ENCODE measurements at places on chromosomes 6 and 20.

DNA sequence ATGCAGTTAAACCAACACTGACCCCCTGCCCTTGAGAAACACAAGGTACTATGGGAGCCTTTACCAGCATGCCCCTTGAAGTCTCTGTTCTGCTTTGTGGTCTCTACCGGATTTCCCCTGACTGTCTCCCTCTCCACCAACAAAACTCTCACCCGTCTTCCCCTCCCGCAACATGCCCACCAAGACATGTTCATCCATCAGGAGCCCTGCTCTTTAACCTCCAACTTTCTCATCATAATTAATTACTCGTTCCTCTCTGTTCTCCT lies 1.1 kb downstream of the ZNF165 start:
- DNase-seq = no peak

- no peak for DNase-seq
Observed at GRCh38 chr6:155088856-155089255, 93.7 kb downstream of the TIAM2 start.

- no peak for DNase-seq
Observed at GRCh38 chr6:158672726-158673125, 22.9 kb downstream of the SYTL3 start.

GRCh38 chr6:88137915-88138314 lies 28.2 kb downstream of the CNR1 start:
- no peak for DNase-seq

DNA sequence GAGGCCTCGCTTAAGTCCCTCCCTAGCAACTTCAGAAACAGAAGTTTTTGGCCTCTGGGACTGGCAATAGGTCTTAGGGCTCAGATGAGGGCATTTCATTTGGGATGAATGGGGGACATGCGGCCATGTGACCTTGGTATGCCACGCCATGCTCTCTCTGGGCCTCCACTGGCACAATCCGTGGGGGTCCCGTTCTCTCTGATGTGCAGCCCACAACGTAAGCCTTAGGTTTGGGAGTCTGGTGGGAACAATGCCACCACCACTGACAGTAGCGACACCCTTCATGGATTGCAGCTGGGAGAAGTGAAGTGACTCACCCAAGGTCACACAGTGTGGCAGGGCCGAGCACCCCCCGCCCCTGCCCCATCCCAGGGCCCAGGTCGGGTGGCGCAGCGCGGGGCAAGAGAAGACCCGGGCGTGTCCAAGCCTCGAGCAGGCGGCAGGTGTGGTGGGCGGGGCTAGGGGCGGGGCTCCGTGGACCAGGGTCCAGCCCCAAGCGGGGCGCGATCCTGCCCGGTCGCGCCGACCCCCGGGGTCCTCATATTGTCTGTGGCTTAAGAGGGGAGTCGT lies 864 bp upstream of the CEBPB start:
- DNase-seq = no peak

GRCh38 chr6:122363769-122364483 lies 35.5 kb upstream of the HSF2 start:
- DNase-seq = no peak

DNA sequence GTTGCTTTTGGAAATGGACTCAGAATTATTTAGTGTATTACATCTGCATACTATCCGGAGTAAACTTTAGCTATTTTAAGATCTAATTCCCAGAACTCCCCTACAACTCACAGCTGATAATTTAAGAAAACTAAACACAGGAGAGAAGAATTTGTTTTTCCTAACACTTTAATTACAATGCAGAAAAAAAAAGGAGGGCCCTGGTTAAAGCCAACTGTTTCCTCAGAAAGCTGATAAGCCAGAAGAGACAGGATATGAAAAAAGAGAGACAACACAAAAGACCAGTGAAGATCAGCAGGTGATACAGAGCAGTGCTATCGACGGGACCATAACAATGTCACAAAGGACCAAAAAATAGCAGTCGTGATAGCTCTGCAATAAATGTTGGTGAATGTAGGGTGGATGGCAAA lies 5.8 kb downstream of the IFNGR1 start:
- no peak for DNase-seq

- no peak for DNase-seq
Observed at GRCh38 chr6:145406783-145407182, 328.5 kb downstream of the EPM2A start.

- DNase-seq = no peak
Observed at GRCh38 chr6:15854826-15855710, 192.2 kb upstream of the DTNBP1 start.

DNA sequence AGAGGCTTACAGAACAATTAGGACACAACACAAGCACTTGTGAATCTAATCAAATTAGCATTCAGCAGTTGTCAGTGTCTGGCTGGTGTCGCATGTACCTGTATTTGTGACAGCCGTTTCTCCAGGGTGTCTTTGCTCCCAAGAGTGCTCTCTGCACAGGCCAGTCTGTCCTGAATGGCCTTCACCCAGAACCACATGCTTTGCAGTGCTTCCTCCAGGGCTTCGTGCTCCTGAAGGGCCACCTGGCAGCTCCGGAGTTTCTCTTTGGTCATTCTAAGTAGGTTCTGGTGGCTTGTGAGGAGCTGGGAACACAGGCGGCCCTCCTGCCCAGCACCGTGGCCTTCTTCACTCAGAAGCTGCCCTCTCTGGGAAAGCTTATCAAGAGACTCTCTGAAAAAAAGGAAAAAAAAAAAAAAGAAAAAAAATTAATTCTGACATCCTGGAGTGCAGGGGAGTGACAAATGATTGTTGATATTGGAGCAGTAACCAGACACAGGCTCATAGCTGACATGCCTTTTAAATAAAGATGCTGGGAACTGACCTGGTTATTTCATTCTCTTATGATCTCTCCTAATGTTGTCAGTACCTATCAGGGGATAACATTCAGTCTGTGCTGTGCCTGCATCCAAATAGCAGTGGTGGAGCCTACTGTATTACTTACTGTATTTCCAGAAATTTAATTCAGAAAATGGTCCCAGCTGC lies 245.8 kb downstream of the SYNE1 start:
- no peak for DNase-seq

DNA sequence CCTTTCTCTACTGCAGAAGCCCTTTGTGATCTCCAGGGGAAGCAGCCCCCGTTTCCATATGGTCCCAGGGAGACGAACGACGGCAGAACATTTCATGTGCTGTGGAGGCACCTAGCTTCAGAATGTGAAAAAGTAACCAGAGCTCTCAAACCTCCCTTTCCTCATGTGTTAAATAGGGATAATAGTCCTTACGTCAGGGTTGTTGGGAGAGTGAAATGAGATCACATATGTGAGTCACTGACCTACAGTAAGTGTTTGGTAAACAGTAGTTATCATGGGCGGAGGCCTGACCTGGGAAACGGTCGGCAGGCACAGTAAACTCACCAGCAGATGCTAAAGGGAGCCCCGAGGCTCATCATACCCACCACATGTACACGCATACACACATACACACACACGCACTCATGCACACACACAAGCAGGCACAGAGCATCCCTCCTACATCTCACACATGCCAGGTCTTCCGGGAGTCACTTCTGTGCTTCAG lies 89.7 kb downstream of the LY86 start:
- DNase-seq = no peak

- no peak for DNase-seq
Observed at GRCh38 chr20:20210327-20210726, 157.6 kb upstream of the INSM1 start.

DNA sequence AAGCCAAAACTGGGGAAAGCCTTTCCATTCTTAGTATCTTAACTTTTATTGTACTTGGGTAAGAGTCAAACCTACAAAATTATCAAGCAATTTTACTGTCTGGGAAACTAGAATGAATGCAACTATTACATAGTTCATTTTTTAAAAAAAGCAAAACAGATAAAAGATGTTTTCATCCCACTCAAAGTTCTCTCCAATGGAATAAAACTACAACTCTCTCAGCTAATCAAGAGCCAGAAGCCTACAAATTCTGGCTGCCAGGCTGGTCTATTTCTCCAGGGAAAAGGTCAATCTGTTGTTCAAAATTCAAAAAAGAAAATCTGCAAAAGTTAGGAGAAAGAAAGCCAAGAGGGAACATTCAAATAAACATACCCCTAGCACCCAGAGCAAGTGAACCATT lies 56.2 kb downstream of the COL12A1 start:
- no peak for DNase-seq

- DNase-seq = no peak
Observed at GRCh38 chr6:97049253-97050011, 124.9 kb downstream of the KLHL32 start.

- DNase-seq = no peak
Observed at GRCh38 chr6:86477500-86478148, 459.7 kb upstream of the HTR1E start.

GRCh38 chr20:5848711-5849505 lies 98.7 kb downstream of the SHLD1 start:
- DNase-seq = no peak

GRCh38 chr20:19993958-19994669 lies 23.0 kb upstream of the NAA20 start:
- DNase-seq = no peak

DNA sequence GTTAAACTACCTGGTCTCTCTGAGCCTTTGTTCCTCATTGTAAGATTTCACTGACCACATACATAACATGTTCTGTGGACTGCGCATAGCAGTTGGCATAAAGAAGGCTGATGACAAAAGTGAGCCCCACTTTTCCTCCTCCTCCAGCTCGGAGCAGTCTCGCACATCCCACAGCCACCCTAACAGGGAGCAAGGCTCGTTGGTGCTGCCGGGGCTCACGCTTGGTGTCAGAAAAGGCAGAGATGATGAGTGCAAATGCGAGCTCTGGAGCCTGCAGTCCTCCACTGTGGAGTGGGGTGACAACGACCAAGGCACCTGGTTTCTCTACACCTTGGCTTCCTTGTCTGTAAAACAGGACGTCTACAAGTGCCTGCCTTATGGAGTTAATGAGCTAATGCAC lies 9.7 kb downstream of the TGM3 start:
- DNase-seq = no peak

DNA sequence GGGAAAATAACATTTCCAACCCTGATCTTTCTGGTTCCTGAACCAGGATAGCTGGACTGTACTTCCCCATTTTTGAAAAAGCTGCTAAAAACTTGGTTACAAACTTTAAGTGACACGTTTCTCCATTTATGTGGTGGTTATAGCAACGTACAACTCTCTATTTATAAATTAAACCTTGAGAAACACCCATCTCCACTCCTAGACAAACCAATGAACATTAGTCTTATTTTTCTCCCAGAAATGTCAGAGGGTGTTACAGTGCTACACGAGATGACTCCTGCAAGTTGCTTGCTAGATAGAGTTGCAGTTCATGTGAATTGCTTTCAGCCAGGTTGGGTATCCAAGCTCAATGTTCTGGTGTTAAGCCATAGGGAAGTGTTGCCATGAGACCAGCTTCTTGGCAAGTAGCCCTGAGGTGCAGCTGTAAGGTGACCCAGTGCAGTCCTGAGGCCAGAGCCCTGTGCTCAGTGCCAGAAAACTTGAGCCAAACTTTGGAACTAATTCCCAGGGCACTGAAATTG lies 51.3 kb upstream of the REV3L start:
- DNase-seq = no peak
